Activated CD4-positive, CD25-positive, alpha-beta regulatory T cell treated with anti-CD3 and anti-CD28 coated beads, Interleukin-2, amount 50 U/mL, for 24 hours (primary cell): ENCODE measurements at places on chromosomes 2 and 18.

GRCh38 chr2:157427922-157428303 is 16.0 kb downstream of the CYTIP start:
- ATAC-seq: no peak

GRCh38 chr2:240957656-240958365 is 40.6 kb upstream of the SNED1 start:
- ATAC-seq: no peak

DNA sequence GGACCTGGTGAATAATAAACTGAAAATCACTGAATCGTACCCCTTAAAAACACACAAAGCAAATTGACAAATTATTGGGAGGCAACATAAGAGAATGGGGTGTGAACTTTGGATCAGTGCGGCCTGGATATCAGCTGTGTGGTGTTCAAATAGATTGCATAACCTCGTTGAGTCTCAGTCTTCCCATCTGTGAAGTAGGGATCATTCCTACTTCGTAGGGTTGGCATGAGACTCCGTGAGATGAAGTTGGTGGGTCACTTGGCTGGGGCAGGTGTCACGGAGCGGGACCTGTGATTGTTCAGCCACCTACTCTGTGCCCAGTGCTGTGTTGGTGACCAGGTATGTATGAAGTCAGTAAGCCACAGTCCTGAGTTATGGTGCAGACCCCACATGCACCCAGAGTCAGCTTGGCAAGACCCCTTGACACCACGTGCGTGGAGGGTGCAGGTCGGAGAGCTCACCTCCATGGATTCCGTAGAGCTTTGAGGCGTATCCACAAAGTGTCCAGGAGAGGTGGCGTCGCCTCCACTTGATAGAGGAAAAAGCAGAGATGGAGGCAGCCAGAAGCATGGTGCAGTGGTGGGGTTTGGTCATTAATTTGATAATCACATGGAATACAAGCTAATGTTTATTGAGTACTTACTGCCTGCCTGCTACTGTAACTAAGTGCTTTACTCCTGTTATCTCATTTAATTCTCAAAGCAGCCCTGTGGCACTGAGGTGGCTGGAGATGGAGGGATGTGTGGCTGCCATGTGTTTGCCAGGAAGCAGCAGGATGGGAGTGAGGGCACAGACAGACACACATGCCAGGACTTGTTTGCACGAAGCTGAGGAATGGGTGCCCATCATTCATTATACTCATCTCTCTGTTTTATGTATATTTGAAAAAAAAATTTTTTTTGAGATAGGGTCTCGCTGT is 35.8 kb downstream of the HPCAL1 start:
- no peak for ATAC-seq

- ATAC-seq: no peak
These were observed 28.7 kb downstream of the NIFK start for GRCh38 chr2:121707920-121708361.

DNA sequence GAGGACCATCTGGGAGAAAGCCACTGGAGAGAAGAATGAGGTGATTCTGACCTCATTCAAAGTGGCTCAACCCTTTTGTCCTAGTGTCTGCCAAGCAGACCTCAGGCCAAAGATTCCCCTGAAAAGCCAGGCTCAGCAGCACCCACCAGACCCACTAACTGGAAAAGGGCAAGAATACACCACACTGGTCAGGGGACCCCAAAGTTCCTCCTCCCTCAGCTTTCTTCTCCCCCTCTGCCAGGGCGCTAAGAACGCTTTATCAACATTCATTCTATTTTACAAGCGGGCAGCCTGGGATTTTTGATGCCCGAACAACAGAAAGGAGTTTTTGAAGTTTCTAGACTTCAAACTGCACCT is 7.3 kb downstream of the PAX3 start:
- ATAC-seq: no peak

GRCh38 chr2:72041638-72042111 is 106.0 kb downstream of the CYP26B1 start:
- no peak for ATAC-seq

GRCh38 chr2:186544255-186544675 is 45.6 kb upstream of the ITGAV start:
- ATAC-seq: no peak

DNA sequence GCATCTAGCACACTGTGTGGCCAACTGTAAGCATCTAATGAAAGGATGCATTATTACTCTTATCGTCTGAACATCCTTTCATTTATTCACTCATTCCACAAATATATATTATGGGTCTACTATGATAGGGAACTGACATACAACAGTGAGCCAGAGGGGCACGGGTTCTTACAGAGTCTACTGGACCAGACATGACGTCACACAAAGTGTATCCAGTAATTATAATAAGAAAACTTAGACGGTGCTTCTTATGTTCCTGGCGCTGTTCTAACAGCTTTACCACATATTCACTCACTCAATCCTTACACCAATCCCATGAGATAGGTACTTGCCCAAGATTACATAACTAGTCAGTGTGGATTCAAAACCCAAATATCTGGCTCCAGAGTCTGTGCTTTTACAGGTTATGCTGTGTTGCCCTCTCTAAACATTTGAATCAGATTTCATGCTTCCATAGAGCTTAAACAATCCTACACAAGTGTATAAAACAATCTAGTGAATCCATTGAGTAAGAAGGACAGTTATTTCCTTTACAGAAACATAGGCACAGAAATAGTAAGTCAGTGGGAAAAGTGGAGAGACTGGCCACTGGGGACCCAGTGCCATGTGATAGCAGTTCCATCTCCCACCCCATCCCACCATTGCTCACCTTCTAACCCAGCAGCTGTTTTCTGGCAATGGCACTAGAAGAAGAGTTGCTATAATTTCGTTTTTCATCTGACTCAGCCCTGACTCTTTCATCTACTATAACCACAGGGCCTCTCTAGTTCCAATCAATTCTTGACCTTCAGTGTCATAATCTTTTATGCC is 24.2 kb upstream of the ARL5A start:
- ATAC-seq: no peak

DNA sequence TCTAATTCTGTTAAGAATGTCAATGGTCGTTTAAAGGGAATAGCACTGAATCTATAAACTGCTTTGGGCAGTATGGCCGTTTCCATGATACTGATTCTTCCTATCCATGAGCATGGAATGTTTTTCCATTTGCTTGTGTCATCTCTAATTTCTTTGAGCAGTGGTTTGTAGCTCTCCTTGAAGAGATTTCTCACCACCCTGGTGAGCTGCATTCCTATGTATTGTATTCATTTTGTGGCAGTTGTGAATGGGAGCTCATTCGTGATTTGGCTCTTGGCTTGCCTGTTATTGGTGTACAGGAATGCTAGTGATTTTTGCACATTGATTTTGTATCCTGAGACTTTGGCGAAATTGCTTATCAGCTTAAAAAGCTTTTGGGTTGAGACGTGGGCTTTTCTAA is 38.3 kb upstream of the WDR75 start:
- ATAC-seq: no peak

- no peak for ATAC-seq
These were observed 9.4 kb downstream of the COLEC11 start for GRCh38 chr2:3604207-3604877.

DNA sequence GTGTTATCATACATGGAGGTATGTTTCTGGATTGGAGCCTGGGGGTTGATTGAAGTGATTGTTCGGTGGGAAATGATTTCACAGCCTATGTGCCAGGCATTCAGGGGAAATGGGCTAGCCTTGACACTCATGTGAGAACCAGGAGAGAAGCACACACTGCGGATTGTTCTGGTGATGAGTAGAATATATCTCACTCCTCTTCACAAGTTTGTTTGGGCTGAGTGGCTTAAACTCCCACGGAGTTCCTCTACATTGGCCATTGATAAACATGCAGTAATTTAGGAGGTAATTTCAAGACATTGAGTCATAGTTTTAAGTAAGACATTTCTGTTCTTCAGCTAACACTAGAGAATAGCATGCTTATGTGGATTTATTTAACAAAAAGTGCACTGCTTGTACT is 498.9 kb upstream of the NETO1 start:
- ATAC-seq: no peak

- no peak for ATAC-seq
These were observed 131.5 kb upstream of the L3MBTL4 start for GRCh38 chr18:6546229-6546628.

GRCh38 chr2:150907466-150907865 is 354.2 kb downstream of the RBM43 start:
- ATAC-seq: no peak

DNA sequence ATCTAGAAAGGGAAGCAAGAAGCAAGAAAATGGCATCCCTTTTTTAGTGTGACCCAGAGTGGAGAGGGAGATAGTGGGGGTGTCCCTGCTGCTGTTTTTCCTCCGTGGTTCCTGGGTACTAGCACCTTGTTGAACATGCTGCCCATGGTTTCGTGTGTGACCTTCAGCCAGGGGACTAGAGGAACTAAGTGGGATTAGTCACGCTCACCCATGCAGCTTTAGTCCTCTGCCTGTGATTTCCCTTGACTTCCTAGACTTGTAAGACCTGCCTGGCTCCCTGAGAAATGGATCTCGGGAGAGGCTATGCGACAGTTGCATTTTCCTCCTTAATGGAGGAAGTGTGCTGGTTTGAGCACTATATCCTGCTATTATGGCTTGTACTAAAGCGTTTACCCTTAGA is 471.4 kb downstream of the DCDC2C start:
- no peak for ATAC-seq

GRCh38 chr2:179235463-179236108 is 29.0 kb downstream of the SESTD1 start:
- ATAC-seq: no peak

DNA sequence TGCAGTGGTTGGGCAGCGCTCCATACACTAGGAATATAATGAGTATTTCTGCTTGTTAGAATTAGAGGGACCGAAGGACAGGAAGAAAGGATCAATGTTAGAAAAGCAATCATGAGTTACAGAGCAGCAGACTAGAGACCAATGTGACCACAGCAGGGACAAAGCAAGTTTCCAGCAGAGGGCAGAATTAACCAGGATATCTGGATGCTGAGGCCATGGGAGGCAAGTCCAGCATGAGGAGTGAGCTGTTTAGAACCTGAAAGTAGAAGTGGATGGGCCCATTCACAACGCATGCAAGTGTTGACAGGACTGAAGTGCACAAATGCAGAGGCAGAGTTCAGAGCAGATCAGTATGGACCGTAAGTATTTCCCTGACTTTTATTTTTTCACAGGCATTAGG is 910.4 kb upstream of the GYPC start:
- ATAC-seq: no peak

- peak; percentile 99 for ATAC-seq
These were observed 81.3 kb downstream of the STRADB start for GRCh38 chr2:201532686-201533304.

GRCh38 chr2:174945601-174946260 is 59.5 kb downstream of the CHN1 start:
- no peak for ATAC-seq

DNA sequence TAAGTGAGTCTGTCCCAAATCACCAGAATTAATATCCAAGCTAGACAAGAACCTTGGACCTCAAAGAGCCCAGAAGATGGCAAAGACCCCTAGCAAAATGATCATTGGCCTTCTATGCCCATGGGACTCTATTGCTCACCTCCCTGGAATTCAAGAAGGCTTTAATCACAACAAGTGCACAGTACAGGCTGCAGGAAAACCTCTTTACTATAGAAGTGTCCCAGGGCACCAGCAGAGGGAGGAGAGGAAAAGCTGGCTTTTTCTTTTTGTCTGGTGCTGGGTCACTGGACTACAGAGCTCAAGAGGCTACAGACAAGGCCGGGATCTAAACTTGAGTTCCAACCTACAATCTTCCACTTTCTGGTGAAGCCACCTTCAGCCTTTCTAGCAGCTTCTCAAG is 88.3 kb upstream of the PPP1CB start:
- no peak for ATAC-seq

DNA sequence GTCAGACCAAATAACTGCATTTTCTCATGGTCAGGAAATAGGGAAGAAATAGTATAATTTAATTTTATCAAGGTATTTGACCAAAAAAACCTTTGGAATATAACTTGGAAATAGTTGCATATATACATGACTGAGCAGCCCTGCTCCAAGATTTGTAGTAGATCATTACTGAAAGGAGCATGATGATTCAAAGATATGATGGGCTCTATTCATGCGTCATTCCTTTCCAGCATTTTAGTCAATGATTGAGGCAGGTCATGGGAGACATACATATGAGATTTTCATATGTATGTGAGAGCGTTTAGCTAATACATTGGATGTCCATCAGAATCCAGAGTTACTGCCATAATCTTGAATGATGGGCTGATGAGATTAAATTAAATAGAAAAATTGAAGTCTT is 74.5 kb downstream of the CAB39 start:
- no peak for ATAC-seq

DNA sequence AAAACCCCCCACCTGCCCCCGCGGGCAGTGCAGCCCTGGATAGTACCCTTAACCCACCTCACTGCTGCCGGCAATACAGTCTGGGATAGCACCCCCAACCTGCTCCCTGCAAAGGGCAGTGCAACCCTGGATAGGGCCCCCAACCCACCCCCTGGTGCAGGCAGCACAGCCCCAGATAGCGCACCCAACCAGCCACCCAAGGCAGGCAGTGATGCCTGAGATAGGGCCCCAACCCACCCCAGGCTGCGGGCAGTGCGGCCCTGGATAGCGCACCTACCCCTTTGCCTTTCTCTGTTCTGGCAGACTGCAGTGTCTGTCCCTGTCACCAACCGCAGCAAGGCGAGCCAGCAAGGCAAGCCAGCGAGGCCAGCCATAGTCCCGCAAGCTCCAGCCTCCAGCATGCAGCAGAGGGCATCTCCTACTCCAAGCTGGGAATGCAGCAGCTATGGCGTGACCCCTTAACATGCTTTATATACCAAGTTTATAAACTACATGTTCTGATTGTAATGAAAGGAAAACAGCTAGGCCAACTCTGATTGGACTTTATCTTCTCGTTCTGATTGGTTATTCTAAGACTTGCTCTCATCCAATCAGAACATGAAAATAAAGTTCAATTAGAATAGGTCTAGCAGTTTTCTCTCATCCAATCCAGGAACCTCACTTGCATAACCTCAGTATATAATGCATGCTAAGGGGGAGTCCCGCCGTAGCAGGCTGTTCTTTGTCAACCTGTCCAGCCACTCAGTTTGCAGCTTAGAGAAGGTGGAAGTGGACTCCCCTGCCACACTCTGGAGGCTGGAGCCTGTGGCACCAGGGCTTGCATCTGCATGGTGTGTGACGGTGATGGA is 34.1 kb upstream of the ANKRD62 start:
- no peak for ATAC-seq

GRCh38 chr2:189232759-189233406 is 53.3 kb upstream of the COL5A2 start:
- ATAC-seq: no peak

- no peak for ATAC-seq
These were observed 154.1 kb downstream of the SMAD7 start for GRCh38 chr18:48796491-48797205.

- peak; percentile 90 for ATAC-seq
These were observed 12.2 kb downstream of the ARPC2 start for GRCh38 chr2:218229239-218229638.

GRCh38 chr18:38611036-38611964 is 1045.7 kb upstream of the CELF4 start:
- peak; percentile 45 for ATAC-seq

- peak; percentile 38 for ATAC-seq
These were observed 63.0 kb upstream of the TWIST2 start for GRCh38 chr2:238784671-238785527.
